Left lobe of liver (tissue), 2 donors: ENCODE measurements at places on chromosomes 1 and 21.

DNA sequence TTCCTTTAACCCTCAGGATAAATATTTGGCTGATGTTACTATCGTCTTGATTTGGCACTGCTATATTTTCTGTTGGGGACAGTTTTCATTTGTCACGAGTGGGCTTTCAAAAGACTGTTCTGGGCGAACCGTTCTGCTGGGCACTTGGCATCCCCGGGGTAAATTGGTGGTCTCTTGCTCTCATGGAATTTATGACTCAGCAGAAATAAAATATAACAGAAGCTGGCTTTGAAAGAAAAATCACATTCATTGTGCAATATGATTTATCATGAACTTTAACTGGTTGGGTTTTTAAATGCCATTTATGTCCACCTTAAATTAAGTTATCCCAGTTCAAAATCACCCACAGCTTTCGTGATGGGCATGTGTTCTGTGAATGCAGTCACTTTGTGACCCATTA lies 147.3 kb downstream of the KAZN start:
- no peak for DNase-seq

DNA sequence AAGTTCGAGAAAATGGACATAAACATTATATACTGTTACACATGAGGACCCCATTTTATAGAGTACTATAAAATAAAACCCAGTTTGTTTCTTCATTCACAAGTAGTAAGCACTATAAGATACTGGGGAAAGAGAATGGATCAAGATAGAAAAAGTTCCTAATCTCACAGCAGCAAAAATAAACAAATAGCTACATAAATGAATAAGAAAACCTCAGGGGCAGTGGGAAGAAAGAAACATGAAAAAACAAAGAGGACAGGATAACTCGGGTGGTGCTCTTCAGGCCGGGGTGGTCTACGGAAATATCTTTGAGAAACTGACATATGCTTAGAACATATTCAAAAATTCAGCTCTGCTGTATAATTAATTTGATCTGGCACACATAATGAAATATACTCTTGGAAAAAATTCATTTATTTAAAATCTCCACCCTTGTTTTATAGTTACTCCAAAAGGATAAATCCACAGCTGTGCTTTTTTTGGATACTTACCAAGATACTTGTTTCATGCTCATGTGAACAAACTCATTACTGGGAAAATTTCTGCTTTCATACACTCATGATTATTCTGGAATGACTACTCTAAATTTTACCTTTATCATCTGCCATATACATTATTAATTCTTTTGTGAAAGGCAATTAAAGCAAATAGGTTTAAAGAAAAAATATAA lies 20.0 kb downstream of the CEP170 start:
- no peak for DNase-seq

DNA sequence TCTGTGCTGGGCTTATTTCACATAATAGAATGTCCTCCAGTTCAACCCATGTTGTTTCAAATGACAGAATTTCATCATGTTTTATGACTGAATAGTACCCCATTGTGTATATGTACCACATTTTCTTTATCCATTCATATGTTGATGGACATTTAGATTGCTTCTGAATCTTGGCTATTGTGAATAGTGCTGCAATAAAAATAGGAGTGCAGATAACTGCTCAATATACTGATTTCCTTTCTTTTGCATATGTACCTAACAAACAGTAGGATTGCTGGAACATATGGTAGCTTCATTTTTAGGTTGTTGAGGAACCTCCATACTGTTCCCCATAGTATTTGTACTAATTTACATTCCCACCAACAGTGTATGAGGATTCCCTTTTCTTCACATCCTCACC lies 491.1 kb downstream of the BRINP3 start:
- DNase-seq = no peak

DNA sequence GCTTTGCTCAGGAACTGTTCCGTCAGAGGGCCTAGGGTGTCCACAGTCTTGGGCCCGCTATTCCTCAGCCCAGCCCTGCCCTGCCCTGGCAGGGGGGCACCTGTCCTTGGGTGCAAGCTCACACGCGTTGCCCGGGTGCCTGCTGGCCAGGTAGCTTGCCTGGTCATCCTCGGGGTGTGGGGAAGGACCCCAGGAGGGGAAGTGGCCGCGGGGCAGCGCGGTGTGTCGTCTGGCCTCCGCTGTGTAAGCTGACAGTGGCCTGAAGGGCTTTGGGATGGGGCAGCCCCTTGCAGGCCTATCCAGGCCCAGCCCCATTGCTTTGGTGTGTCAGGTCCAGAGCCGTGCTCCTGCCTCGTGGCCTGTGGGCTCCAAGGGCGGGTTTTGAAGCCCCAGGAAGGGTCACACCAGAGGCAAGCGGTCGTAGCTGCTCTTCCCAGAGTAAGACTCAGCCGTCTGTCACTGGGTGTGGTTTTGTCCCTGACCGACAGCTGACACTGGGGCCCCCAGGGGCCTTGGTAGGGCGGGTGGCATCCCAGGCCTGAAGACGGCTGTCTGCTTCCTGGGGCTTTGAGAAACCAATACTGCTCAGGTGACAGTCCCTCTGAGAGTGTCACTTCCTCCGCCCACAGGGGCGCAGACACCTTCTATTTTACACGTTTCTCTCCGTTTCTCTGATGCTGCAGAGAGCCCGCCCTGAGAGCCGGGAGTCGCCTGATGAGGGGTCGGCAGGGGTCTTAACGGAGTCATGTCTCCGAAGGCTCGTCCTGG lies 72.1 kb downstream of the SKI start:
- DNase-seq = no peak

DNA sequence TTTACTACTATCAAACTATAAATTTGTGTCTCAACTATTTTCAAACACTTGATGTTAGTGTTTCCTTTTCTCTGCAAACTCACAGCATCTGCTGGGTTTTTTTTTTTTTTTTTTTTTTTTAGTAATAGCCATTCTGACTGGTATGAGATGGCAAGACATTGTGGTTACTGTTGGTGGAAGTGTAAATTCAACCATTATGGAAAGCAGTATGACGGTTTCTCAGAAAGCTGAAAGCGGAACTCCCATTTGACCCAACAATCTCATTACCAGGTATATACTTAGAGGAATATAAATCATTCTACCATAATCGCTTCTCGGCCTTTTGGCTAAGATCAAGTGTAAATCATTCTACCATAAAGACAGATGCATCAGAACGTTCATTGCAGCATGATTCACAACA lies 608.3 kb upstream of the ZP4 start:
- DNase-seq = no peak

- no peak for DNase-seq
Observed at GRCh38 chr1:115840605-115841460, at the start of gene NHLH2. NHLH2 (minus strand) TSS chr1:115841126; CDS start chr1:115838372, 2,754 bp downstream.

- peak; percentile 10 for DNase-seq
Observed at GRCh38 chr21:42568376-42568775, 54.7 kb downstream of the SLC37A1 start.

DNA sequence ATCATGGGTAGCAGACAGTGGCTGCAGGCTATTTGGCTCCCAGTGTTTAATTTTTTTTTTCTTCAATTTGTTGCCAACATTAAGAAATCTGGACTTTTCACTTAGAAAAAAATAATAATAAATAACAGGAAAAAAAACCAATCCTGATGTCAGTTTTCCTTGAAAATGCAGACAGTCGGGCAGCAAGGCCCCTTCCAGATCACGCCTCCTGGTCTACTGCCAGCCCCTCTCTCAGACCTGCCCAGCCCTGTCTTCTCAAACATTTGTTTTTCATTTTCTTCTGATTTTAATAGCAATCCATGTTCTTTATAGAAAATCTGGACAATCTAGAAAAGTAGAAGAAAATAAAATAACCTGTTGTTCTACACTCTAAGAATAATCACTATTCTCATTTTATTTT lies 15.5 kb downstream of the IFNGR2 start:
- DNase-seq = no peak

DNA sequence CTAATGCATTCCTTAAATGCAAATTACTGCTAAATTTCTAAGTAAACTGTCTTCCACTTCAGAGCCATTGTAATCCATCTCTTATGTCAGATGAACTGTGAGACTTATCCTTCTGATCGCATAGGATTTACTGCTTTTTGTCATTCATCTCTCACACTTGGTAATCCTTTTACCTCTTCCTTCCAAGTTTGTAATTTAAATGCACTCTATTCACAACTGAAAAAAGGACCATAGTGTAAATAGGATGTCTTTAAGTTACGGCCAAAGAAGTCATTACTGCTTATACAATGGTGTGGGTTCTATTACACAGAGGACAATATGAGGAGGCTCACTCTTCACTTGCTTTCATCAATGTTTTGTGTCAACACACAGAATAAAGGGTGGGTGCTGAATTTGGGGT lies 393.3 kb downstream of the PTBP2 start:
- DNase-seq = no peak

DNA sequence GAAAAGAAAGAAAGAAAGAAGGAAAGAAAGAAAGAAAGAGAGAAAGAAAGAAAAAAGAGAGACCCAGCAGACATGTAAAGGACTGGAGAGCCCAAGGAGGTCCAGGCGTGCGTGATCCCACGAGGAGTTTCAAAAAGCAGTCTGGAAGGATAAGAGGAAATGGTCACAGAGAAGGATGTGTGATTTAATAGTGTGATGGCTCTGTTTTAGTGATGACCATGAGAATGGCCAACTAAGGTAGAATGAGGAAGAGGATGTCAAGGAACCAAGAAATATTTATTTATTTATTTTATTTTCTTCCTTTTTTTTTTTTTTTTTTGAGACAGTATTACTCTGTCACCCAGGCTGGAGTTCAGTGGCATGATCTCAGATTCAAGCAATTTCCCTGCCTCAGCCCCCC lies 25.5 kb downstream of the PTGS2 start:
- no peak for DNase-seq

DNA sequence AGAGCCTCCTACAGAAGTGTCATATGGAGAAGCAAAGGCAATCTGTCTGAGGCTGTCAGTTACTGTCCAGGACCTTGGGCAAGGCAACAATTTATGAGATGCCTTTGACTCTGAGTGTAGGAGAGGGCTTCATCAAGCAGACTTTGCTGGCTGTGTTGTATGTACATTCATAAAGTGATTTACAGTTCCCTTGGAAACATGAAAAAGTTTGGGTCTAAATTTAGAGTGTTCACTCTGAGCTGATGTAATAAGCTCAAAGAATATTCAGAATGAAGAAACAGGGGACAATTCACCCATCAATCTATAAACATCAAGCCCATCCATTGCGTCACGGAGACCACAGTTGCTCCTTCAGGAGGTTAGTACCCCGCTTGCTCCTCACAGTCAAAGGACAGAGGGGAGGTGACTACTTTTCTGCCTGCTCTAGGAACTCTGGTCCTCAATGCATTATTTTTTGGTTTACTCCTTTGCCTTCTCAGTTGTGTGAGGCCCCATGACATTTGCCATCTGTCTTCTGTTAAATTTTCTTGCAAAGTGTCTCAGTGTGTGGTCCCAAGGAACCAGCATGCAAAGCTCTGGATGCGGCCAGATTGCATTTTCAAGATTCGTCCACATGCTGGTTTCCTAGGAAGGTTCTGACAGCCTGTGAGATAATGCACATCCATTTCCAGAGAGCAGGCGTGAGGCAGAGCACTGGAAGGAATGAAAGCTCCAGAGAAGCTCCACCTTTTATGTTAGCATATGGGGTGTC lies 241.1 kb upstream of the KIAA0040 start:
- DNase-seq = no peak

- DNase-seq = no peak
Observed at GRCh38 chr1:46199233-46199749, 1.1 kb upstream of the POMGNT1 start.

DNA sequence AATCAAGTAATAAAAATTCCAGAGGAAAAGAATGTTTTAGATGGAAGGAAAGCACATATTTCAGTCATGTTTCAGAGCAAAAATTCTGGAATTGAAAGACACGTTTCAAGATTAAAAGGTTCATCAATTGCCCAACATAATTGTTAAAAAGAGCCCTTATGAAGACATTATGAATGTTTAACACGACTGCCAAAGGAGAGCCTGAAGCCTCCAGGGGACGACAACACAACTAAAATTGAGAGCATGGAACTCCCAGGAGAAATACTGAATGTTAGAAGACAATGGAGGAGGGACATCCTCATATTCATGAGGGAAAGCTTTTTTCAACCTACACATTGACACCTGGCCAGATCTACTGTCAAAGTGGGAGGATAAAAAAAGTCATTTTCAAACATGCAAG lies 16.0 kb downstream of the OR2T11 start:
- no peak for DNase-seq

GRCh38 chr1:169594391-169594790 lies 8.1 kb upstream of the F5 start:
- DNase-seq = no peak

- no peak for DNase-seq
Observed at GRCh38 chr1:211420845-211421454, 71.0 kb downstream of the RD3 start.

DNA sequence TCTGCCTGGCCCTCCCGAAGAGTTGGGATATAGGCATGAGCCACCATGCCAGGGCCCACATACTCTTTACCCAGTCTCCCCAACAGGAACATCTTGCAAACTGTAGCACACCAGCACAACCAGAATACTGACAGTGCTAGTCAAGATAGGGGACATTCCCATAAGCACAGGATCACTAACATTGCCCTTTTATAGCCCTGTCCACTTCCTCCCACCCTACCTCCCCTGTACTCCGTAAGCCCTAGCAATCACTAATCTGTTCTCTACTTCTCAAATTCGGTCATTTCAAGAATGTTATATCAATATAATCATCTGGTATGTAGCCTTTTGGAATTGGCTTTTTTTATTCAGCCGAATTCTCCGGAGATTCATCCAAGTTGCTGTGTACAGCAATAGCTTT lies 5.9 kb downstream of the SDHB start:
- no peak for DNase-seq

DNA sequence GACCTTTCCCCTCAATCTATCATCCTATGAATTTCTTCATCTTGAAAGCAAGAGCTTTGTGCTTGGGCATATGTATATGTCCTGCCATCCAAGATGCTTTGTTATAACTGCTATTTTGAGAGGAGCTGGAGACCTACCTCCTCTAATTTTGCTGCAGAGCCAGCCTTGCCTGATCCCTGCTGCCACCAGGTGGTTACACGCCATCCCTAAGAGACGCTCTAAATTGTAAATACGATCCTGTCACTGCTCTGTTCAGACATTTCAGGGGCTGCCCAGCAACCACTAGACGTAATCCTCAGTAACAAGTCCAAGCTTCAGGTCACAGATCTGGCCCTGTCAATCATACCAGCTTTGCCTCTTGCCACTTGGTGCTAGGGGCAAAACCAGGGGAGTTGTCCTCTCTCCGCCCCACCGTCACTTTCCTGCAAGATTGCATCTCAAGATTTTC lies 32.9 kb downstream of the GPA33 start:
- DNase-seq = peak; percentile 60

DNA sequence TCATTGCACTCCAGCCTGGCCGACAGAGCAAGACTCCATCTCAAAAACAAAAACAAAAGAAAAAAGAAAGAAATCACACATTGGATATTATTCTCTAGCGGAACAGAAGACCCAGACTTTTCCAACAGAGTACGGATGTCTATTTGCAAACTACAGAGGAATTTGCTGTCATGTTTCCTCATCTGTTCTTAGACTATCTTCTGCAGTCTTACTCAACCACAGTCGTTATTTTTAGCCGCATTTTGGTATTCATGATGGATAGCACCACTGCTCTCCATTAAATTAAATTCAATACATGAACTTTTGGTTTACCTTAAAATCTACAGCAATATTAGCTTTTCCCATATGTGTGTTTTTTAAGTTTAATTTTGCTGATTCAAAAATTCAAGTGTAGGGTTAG lies 14.2 kb upstream of the HEATR1 start:
- no peak for DNase-seq
